ENCODE measurements at places on chromosomes 13 and 19.
A peak's percentile ranks its signal among the peaks of the same experiment; 100 is the strongest.

- DNase-seq, result no peak
Observed at GRCh38 chr13:53200498-53201453, 172.2 kb downstream of the OLFM4 start.

- no peak for DNase-seq
Observed at GRCh38 chr13:76758257-76758656, 127.9 kb downstream of the KCTD12 start.

DNA sequence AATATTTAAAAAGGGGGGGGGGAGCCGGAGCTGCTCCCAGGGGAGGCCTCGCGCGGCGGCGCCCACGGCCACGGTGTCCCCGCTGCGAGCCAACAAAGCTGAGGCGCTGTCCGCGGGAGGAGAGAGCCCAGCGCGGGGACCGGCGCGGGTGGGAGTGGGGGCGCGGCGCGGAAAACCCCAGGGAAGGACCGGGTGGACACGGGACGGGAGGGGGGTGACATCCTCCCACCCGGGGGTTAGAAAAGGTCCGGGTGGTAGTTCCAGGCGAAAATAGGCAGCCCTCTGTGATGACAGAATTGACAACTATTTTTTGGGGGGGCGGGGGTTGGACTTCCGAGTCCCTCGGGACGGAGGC lies 11.1 kb upstream of the SOX1 start:
- no peak for DNase-seq

GRCh38 chr13:112721198-112722104 lies 31.6 kb downstream of the ATP11A start:
- no peak for DNase-seq

DNA sequence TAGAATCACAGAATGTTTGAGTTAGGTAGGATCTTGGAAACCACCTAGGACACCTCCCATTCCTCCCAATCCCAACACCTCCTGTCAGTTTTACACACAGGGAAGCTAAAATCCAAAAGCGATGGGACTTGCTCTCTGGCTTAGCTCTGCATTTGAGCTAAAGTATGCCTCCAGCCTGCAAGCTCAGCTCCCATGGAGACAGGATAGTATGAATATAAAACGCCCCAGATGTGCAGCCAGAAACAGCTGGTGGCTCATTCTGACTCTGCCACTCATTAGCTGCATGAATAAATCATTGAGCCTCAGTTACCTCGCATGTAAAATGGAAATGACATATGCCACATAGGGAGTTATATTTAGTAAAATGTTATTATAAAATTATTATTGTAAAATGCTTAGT lies 336.0 kb downstream of the SUCLA2 start:
- no peak for DNase-seq

GRCh38 chr19:18117692-18118378 lies 20.3 kb downstream of the MAST3 start:
- peak; percentile 95 for DNase-seq

GRCh38 chr19:44626048-44626624 lies 12.8 kb downstream of the IGSF23 start:
- DNase-seq, result no peak

- DNase-seq, result no peak
Observed at GRCh38 chr19:35176181-35176570, 21.6 kb downstream of the FXYD5 start.

GRCh38 chr19:2856457-2857050 lies 10.6 kb upstream of the ZNF556 start:
- no peak for DNase-seq

GRCh38 chr13:59677966-59678814 lies 485.5 kb downstream of the DIAPH3 start:
- no peak for DNase-seq

DNA sequence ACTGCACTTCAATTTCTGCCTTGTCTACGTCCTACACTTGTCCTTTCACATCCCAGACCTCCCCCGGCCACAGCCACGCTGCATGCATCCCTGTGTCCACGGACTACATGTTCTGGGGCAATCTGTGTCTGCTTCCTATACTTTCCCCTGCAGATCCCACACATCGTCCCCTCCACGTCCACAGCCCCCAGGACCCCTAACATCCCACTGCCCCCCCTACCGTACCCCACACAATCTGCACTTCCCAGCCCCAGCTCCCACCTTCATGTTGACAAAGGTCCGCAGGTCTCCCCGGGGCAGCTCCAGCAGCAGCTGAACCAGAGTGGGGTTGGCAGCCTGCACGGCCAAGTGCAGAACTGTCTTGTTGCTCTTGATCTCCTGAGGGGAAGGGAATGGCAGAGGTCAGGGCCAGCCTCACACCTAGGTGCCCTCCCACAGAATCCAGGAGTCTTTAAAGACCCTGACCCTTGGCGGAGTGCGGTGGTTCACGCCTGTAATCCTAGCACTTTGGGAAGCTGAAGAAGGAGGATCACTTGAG lies 10.2 kb downstream of the NFKBID start:
- no peak for DNase-seq

DNA sequence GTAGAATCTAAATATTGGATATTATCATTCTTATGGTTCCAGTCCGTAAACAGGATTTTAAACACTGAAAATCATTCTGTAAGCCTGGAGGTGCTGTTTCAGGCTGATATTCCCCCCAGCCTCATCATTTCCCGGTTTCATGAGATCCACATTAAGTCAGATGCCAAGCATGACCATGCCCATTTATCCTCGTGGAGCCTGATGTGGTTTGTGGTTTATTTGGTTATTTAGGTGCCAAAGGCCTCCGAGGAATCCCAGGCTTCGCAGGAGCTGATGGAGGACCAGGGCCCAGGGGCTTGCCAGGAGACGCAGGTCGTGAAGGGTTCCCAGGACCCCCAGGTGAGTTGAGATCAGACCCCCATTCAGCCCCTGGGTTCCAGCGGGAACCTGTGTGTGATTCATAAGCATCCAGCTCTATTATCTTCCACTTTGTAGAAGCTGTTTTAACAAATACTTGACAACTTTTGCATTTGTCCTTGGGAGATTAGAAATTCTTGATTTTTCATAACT lies 92.5 kb downstream of the RAB20 start:
- no peak for DNase-seq

DNA sequence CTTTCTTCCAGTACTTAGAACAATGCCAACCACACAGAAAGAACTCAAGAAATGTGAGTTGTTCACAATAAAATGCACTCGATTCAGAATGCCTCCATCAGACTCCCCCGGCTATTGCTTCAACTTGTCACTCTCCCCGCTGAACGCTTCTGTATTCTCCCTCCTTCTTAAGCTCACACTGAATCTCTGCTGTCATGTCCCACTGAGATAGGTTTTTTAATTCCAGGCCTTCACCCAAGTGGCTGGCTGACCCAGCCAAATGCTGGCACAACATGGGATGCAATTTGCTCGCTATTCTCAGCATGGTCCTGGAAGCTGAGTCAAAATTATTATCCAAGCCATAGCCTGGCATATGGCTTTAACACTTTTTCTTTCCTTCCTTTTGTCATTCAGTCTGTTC lies 76.8 kb upstream of the SERP2 start:
- no peak for DNase-seq

GRCh38 chr19:30371960-30372824 lies at the start of gene ZNF536:
ZNF536 (plus strand) TSS chr19:30372384; CDS start chr19:30443563, 71,179 bp downstream.
- no peak for DNase-seq

DNA sequence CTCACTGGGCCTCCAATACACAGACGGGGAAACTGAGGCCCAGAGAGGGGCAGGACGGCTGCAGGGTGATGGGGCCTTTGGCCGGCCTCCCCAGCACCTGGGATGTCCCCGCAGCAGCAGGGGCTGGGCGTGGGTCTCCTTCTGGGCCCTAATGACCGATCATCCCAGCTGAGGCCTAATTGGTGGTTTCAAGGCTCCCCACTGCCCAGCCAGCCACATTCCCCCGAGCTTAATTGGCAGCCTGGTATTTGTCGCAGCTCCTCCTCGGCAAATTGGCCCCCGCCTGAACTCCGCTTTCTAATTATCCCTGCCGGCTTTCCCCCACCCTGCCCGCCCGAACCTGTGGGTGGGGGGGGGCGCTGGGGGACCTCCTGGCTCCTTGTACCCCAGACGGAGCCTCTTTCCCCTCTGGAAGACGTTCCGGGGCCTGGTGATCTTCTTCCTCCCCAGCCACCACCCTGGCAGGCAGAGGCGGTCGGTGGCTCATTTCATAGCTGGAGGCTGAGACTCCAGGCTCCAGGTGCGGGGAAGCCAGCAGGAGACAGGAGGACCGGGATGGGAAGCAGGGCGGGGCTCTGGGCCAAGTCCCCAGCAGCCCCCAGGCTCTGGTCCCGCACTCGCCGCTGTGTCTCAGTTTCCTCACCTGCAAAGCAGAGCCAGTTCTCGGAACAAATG lies 27.2 kb upstream of the WDR18 start:
- DNase-seq, result no peak

GRCh38 chr19:14514215-14514863 lies 3.9 kb downstream of the DNAJB1 start:
- no peak for DNase-seq

DNA sequence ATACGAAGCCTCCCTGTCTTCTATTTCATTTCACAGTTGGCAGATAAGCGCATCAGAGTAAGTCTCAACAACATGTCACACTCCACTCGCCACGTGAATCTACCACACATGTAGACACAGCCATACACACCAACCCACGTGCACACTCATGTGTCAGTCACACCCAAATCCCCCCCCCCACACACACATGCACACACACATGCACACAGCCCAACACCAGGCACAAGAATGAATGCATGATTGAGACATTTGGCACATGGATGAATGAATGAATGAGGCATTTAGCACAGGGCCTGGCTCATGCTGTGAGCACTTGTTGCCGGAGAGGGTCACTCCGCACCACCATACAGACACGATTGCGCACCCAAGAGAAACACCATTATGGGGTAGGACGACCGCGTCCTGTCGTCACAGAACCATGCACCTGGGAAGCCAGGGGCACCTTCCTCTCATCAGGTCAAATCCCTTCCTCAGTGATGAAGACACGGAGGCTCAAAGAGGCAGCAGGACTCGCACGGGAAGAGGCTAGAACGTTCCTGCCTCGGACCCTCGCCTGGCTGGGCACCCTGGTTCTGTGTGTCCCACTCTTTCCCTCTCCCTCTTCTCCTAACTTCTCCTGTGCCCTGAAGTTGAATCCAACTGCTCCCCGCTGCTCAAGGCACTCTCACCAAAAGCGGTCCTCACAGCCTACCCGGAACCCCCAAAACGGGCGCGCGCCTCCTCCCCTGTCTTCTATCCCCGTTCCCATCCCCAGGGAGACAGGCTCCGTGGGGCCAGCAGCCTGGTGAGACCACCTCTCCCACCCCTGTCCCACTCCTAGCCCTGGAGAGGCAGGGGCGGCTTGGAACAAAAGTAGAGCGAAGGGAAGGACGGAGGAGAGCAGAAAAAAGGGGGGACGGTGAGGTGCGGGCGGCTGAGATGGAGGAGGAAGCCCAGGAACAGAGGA lies 1.3 kb downstream of the MEIS3 start:
- no peak for DNase-seq

DNA sequence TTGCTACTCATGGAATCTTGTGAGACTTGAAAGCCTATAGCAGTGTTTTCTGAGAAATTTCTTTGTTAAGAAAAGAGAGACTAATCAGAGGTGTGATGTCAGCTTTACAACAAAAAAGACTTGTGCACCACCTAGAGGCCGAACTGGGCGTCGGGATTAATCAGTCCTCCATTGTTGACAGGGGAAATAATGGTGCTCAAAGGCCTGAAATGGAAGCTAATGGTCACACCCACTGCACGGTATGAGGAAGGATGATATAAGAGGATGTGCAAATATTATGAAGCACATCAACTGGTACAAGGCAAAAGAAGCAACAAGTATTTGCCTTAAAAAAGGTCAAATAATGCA lies 480.2 kb upstream of the MIR17HG start:
- no peak for DNase-seq

- DNase-seq, result no peak
Observed at GRCh38 chr13:106696140-106696539, 128.2 kb upstream of the ARGLU1 start.

DNA sequence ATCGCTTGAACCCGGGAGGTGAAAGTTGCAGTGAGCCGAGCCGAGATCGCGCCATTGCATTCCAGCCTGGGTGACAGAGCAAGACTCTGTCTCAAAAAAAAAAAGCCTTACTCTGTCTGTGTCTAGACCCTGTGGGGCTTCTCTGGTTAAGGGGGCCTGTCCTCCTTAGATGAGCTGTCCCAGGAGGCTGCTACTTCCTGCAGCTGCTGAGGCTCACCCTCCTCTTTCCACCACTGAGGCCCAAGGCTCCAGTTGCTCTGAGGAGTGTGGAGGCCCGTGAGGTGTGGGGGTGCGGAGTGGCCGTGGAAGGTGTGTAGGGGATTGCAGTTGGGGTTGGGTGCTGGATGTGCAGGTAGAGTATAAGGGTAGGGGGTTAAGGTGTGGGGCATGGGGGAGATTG lies 22.1 kb upstream of the RASA3 start:
- DNase-seq, result no peak

DNA sequence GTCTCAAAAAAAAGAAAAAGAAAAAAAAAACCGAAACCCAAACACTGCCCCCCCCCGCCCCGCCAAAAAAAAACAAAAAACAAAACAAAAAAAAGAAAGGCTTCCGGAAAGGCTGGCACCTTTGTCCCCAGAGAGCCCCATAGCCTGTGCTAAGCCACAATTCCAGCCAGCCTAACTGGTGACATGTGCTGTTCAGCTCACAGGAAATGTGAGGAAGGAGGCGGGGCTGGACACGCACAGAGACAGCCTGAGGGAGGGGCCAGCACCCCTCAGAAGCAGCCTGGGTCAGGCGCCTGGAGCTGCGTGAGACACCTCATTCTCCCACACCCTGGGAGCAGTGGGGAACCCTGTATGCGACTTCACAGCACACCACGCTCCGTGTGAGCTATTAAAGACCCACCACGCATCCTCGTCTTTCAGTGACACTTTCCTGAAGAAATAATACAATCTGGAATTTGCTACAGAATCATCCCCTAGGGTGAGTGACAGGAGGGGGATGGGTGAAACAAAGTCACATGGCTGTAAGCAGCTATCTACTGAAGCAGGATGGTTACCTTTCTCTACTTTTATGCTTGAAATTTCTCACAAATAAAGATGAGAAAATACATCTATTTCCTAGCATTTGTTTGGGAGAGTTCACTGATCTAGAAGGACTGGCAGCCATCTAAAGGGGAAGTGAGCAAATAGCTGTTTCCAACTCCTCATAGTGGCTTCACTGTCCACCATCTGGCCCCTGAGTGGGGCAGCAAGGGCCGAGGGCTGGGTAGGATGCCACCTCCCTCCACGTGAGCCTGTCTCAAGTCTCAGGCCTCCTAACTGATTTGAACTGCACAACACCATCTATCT lies 12.3 kb upstream of the SLC35E1 start:
- DNase-seq, result peak; percentile 78

- no peak for DNase-seq
Observed at GRCh38 chr19:55477905-55478304, 1.5 kb downstream of the ZNF628 start.

- no peak for DNase-seq
Observed at GRCh38 chr19:9046694-9047093, 36.5 kb upstream of the MUC16 start.

DNA sequence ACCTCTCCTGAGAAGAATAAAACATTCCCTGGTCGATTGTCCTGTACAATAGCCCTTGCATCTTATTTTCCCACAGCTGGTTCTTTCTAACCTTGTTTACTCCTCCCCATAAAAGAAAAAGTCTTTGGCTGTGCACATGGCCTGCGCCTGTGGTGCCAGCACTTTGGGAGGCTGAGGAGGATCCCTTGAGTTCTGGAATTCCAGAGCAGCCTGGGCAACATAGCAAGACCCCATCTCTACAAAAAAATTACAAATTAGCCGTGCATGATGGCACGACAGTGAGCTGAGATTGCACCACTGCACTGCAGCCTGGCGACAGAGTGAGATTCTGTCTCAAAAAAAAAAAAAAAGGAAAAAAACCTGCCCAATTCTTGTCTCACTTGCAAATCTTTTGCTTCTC lies 7.2 kb upstream of the NUP62 start:
- DNase-seq, result no peak
